ENCODE measurements at places on chromosomes 16 and 17.

GRCh38 chr17:73256220-73256619, 5.5 kb downstream of the CPSF4L start:
- DNase-seq = no peak

DNA sequence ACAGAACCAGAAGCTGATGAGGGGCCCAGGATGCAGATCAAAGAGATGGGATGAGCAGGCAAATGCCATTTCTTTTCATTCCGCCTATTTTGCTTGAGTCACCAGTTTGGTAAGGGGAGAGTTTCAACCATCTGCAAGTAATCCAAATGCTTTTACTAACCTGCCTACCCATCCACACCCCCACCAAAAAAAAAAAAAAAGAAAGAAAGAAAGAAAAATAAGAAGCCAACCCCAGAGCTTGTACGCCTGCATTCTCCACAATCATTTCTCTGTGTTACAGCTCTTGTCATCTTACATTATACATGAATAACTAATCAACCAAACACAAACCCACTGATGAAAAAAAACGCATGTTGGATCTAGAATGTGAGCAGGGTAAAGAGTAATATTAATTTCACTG, 15.7 kb upstream of the MSI2 start:
- DNase-seq = no peak

DNA sequence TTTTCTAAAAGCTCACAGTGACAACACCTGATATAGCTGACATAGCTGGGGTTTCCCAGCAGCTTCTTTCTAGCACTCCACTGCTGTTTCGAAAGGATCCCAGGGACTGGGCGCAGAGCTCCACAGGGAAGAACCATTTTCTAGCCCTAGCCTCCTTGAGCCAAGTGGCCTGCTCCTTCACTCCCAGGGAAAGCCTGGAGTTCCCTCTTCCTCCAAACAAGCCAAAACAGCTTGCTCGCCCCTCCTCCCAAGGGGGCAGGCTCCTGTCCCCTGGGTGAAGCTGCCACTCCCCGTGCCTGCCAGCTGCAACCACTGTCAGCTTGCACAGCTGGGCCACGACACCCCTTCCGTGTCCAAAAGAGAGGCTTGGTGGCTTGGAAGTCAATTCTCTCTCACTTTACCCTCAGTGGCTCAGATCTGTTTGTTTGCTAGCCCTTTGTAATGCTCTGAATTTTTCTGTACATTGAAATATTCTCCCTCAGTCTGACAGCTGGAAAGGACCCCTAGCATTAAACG, 59.8 kb downstream of the CYTH1 start:
- DNase-seq = no peak

- DNase-seq = no peak
Observed at GRCh38 chr16:50933262-50933661, 191.4 kb downstream of the CYLD start.

GRCh38 chr17:46916623-46917022, 6.3 kb upstream of the GOSR2 start:
- no peak for DNase-seq
